Stimulated activated CD8-positive, alpha-beta memory T cell treated with anti-CD3 and anti-CD28 coated beads, Interleukin-2, amount 100 ng/mL, for 48 hours (primary cell): ENCODE measurements at places on chromosomes 3 and 15.

GRCh38 chr3:130789782-130790322 is 43.2 kb upstream of the PIK3R4 start:
- DNase-seq, result no peak

DNA sequence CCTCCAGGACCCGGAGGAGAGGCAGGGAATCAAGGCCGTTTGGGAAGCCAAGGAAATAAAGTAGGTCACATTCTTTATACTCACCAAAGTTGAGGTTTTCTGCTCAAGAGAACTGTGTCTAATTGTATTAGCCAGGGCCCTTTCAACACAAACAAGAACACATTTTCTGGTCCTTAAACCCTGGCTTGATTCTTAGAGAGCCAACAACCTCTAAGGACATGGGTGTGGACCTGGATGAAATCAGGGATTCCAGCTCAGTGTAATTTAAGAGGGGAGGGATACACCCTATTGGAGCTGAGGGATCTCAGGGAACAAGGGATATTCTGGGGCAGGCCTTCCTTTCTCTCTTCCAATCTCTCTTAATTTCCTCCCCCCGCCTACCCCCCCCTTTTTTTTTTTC is 104.8 kb downstream of the COL6A6 start:
- no peak for DNase-seq

GRCh38 chr15:38687775-38688495 is 123.3 kb upstream of the RASGRP1 start:
- DNase-seq, result no peak

DNA sequence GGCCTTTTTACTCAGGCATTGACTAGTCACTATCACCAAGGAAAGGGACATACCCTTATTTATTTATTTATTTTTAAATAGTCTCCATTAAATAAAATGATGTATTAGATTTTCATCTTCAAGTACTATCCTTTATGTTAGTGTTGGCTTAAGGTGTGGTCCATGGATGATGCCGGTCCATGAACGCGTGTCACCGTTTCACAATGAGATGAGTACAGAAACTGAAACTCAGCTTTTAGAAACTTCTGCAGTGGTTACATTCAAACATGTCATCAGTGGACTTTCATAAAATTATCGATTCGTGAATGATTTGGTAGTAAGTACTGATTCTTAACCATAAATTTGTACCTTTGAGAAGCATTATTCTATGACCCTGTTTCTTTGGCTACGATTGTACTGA is 166.6 kb downstream of the SATB1 start:
- no peak for DNase-seq

- no peak for DNase-seq
These were observed 79.9 kb upstream of the RGMA start for GRCh38 chr15:93168910-93169309.

DNA sequence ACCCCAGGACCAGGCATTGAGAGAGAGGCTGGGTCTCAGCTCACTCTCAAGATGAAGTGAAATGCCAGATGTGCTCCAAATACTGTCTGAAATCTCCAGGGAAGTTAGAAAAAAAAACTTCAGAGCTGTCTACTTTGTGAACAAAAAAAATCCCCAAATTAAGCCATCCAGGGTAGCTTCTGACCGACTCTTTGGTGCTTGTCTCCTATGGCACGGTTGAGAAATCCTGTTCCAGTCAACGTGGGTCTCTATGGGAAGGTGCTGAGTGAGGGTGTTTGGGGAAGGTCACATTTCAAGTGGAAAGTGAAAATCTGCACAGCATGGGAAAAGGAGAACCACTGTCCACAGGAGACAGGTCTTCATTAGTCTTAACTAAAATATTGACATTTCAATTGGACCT is 322.5 kb upstream of the CFAP20DC start:
- DNase-seq, result no peak

DNA sequence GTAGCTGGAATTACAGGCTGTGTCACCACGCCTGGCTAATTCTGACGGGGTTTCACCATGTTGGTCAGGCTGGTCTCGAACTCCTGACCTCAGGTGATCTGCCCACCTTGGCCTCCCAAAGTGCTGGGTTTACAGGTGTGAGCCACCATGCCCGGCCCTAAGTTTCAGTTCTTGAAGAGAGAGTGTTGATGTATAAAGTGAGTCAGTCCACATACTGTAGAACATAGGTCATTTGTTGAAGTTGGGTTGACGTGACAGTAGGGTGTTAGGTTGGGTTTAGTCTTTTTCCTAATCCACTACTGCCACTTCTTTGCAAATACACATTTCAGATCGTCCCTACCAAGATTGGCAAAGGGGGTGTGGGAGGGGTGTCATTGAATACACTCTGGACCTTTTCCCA is 15.2 kb downstream of the DNAJC19 start:
- DNase-seq, result no peak

DNA sequence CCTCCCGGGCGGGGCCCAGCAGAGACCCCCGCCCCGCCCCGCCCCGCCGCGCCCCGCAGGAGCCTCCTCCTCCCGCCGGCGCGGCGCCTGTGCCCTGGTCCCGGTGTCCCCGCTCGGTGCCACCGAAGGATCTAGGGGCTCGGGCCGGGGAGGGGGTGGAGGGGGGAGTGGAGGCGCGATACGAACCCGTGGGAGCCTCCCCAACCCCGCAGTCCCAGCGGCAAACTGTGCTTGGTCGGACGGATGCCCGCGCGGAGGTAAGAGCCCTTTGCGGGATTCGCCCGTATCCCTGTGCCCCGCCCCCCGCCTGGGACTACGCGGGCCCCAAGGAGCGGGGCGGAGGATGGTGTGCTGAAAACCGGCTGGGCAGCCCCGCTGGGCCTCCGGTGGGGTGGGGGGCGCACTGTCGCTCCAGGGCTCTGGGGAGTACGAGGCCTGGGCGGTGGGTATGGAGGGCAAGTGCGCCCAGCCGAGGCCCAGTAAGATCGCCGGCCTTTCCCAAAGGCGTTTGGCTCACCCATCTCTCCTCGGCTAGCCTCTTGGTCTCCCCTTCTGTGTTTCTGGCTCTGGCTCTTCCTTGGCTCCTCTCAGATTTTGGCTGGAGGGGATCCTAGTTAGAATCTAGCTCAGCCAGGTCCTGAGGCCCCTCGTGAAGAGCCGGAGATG is 65.6 kb upstream of the POLG start:
- DNase-seq, result no peak

- DNase-seq, result peak; percentile 53
These were observed 31.7 kb upstream of the ATG7 start for GRCh38 chr3:11240496-11240895.

GRCh38 chr3:161038725-161039124 is 66.4 kb downstream of the B3GALNT1 start:
- no peak for DNase-seq

- DNase-seq, result peak; percentile 54
These were observed 3.2 kb downstream of the NEIL1 start for GRCh38 chr15:75349851-75350588.

- DNase-seq, result no peak
These were observed 290.5 kb downstream of the SHOX2 start for GRCh38 chr3:157815739-157816138.

GRCh38 chr3:70620367-70620766 is 307.9 kb upstream of the MDFIC2 start:
- DNase-seq, result no peak

- DNase-seq, result no peak
These were observed 1181.4 kb downstream of the ROBO2 start for GRCh38 chr3:78221300-78221699.

DNA sequence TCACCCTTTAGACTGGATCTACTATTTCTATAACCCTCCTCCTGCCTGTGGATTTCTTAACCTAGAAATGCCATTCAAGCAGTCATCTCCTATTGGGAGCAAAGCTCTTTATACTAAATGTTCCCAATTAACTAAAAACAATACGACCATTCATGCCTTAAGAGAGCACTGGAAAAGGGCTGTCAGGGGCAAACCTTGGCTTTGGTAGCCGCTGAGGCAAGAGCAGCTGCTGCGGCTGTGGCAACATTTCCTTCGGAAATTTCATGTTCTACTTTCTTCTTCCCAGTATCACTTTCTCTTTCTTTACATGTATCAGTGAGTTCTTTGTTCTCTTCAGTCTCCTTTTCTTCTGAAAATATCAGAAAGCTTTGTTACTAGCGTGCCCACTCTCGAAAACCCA is 56.3 kb upstream of the CSPG5 start:
- no peak for DNase-seq

- no peak for DNase-seq
These were observed 241.8 kb downstream of the ROBO2 start for GRCh38 chr3:77281721-77282120.

DNA sequence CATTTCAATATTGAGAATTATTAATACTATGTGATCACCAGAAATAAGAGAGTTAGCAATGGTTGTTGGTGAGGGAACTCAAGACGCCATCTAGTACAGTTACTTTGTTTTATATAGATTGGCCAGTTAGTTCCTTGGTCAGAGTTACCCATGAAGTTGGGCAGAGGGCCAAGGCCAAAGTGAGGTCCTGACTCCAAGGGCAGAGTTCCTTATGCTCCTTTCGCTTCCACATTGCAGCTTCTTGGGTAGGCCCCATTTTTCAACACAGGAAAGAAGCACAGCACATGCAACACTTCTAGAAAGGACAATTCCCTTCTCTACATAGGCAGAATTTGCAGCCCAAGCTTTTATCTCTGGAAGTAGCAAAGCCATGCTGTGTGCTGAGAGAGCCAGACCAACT is 178.6 kb downstream of the KCNAB1 start:
- DNase-seq, result no peak

DNA sequence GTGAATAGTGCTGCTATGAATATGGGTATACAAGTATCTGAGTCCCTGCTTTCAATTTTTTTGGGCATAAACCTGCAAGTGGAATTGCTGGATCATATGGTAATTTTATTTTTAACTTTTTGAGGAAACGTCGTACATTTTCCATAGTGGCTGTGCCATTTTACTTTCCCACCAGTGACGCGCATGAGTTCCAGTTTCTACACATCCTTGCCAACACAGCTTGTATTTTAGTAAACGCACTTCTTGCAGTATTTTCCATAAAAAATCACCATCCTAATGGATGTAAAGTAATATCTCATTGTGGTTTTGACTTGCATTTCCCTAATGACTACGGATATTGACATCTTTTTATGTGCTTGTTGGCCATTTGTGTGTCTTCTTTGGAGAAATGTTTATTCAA is 105.0 kb downstream of the NFKBIZ start:
- DNase-seq, result no peak

- DNase-seq, result no peak
These were observed 707.9 kb upstream of the UBE2E2 start for GRCh38 chr3:22495241-22495640.
